ENCODE measurements at places on chromosomes 1 and 21.
A peak's percentile ranks its signal among the peaks of the same experiment; 100 is the strongest.

- DNase-seq: peak; percentile 59
These were observed 25.4 kb upstream of the ALDH4A1 start for GRCh38 chr1:18927654-18928272.

DNA sequence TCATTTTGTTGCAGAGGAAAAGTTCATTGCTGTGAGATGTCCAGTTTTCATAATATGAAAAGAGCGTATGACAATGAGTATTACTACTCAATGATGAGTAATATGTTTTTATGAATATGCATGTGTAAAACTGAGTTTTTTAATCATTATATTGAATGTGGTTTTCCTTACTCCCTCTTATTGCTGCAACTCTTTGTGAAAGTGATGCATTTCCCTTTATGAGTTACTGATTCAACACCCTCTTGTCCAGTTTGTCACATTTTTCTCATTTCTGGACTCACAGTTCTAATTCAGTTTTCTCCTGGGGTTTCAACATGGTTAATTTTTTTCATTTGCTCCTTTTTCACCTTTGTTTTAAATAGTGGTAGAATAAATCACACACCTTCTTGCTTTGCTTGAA lies 35.2 kb upstream of the KCNJ15 start:
- no peak for DNase-seq

GRCh38 chr1:60583696-60584095 lies 498.7 kb upstream of the NFIA start:
- DNase-seq: no peak

DNA sequence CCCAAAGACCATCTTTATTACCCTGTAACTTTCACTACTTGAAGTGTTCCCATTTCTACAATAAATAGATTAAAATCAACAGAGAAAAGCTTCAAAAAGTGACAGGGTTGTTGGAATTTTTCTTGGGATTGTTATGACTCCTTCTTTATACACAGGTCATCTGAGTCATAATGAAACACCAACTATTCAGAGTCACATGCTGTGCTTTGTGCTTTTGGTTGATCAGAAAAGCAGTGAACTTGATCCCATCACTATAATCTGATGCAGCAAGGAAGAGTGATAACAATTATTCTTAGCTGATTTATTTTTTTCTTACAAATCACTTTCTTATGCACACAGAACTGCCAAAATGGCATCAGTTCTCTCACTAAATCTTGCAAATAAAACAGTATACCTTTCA lies 422.9 kb downstream of the PTBP2 start:
- DNase-seq: peak; percentile 29

GRCh38 chr1:186617926-186618325 lies 62.3 kb downstream of the PTGS2 start:
- no peak for DNase-seq

GRCh38 chr1:86965012-86965826 lies 50.8 kb downstream of the HS2ST1 start:
- DNase-seq: peak; percentile 25

GRCh38 chr1:184695023-184695422 lies 59.6 kb downstream of the EDEM3 start:
- DNase-seq: no peak

DNA sequence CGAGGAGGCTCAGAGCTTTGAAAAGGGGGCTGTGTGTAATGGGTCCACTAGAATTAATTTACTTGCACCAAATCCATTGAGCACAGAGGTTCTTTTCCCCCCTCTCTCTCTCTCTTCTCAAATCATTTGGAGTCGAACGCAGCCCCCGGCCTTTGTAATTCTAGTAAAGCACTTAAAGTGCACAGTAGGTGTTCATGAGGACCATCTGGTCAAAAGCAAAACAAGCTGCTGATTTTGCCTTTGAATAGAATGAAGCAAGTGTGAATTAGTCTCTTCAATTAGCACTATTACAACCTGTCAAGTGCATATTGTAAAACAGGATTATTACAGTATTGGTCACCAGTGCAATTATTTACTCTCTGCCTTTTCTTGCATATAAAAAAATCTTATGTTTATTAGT lies 259.9 kb downstream of the FAF1 start:
- no peak for DNase-seq

Data from urothelium cell line (cell line).